H9 (cell line): ENCODE measurements at places on chromosomes 5 and 9. TPM values are rescaled to one million over a fixed set of nuclear protein-coding genes. Genes with fewer than 3 reads are reported as not detected.

GRCh38 chr5:56862909-56863308 is 46.5 kb upstream of the SETD9 start:
- H3K36me3 ChIP-seq: peaks cover 9% of the 10 kb centered on the region
- H3K4me1 ChIP-seq: no peaks in the 10 kb centered on the region

- no peaks in the 10 kb centered on the region for H3K36me3 ChIP-seq
- H3K4me3 ChIP-seq: no peak overlapping the region
- no peak overlapping the region for H3K27ac ChIP-seq
- DNase-seq: no peak
- H3K4me1 ChIP-seq: no peaks in the 10 kb centered on the region
These were observed 130.2 kb upstream of the LMX1B start for GRCh38 chr9:126483468-126484073.

DNA sequence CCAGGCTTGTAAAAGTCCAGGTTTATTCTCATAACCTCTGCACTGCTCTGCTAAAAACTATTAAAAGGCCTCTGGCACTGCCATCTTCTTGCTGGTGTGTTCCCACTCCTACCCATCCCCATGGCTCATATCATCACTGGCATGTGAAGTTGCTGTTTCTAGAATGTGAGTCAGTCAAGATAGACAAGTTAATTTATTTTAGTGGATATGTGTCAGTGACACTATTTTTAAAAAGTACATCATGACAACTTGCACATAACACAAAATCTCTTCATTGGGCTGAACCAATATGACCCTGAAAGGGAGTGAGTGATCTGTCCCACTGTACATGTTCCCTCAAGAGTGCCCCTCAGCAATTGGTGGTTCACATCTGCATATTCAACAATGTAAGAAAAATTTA is 299.7 kb downstream of the NFIB start:
- no peak for DNase-seq
- no peak overlapping the region for H3K27ac ChIP-seq
- no peak overlapping the region for H3K4me3 ChIP-seq
- no peaks in the 10 kb centered on the region for H3K4me1 ChIP-seq
- no peaks in the 10 kb centered on the region for H3K27me3 ChIP-seq

GRCh38 chr9:89563571-89564345 is 41.1 kb upstream of the GADD45G start:
- H3K27me3 ChIP-seq: no peaks in the 10 kb centered on the region
- DNase-seq: no peak

DNA sequence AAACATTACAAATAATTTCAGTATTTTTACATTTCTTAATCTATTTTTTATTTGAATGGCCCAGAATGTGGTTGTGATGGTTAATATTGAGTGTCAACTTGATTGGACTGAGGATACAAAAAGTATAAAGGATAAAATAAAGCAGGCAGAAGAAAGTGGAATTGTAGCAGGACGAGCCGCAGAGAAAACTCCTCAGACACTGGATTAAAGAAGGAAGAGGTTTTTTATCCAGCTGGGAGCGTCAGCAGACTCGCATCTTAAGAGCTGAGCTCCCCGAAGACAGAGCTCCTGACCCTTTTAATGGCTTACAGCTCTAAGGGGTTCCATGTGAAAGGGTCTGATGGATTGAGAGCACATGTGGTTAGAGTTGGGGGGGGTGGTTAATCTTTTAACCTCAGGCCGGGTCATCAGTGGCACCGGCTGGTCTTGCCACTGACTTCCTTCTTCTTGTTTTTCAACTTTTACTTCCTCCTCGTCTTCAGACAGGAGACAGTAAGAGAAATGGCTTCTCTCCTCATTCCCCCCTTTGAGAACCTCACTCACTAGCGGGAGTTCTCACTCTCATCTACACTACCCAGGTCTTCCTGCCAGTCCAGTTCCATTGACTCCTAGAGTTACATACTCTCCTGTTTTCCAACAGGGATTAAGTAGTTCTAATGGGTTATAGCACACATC is 80.0 kb downstream of the TMEM161B start:
- H3K27me3 ChIP-seq: no peaks in the 10 kb centered on the region
- DNase-seq: no peak
- H3K36me3 ChIP-seq: peaks cover 36% of the 10 kb centered on the region
- H3K4me1 ChIP-seq: no peaks in the 10 kb centered on the region

PRR16 gene
- total RNA-seq: 0.13 and 0.44 TPM in 2 replicates

C5orf58 gene
- total RNA-seq: 0.90 and 1.4 TPM in 2 replicates
